ENCODE measurements at places on chromosomes 5 and 9.

DNA sequence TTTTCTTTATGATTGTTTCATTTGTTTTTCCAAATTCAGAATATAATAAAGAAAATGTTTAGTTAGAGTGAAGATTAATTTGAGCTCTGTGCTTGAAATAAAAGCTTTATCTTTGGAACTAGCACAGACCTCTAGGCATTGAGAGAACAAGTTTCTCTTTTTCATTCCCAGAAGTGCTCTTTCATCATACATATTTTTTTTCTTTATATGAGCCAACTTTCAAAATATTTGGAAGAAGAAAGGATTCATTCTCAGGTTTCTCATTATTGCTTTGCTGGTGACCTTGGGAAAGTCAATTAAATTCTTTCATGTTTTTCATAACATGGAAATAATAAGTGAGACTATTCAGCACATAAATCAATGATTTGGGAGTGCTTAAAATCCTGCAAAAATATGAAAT lies 16.8 kb downstream of the CTXN3 start:
- DNase-seq, result no peak

DNA sequence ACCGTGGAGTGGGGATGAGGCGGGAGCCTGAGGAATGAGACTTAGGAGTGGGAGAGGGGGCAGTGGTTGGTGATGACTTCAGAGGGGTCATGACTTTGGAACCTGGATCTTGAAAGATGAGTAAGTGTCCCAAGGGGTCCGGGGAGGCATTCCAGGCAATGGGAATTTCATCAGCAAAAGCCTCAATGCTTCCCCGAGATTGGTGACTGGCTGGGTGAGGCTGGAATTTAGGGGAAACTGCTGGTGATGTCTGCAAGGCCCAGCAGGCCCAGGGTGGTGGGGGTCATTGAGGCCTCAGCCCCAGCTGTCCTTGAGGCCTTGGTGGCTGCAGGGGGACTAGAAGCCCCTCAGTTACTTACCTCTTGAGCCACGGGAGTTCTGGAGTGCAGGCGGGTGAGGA lies 7.5 kb downstream of the NDST1 start:
- DNase-seq, result no peak

DNA sequence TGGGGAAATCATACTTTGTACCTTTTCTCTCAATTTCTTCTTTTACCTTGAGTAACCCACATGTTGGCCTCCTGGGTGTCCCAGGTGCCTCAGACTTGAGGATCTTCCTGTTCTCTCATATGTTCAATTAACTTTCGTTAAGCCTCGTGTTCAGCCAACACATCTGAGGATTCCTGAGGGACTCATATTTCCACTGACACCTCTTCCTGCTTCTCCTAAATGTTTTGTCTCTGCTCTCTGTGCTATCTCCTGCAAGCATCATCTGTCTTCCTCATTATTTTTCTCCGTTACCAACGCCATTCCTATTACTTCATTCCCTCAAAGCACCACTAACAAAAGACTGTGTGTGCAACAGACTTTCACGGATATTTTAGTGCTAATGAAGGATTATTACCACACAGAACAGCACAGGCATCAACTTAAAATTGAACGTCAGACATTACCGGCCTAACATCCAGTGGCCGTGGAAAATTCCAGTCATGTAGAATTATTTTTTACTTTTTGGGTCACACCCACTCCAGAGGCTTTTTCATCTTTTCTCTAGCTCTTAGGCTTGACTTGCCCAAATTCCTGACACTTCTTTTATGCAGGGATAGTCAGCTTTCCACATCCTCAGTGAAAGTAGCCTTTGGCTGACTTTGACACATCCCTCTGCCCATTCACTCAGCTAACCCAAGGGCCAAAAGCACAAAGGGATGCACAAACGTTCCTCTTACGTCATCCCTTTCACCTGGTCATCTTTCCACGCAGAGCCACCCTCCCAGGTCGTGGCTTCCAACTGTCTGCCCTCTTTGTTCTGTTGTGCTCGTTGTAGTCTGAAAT lies 46.0 kb upstream of the OSMR start:
- DNase-seq, result no peak

GRCh38 chr5:74589204-74590056 lies 51.1 kb downstream of the ENC1 start:
- no peak for DNase-seq

DNA sequence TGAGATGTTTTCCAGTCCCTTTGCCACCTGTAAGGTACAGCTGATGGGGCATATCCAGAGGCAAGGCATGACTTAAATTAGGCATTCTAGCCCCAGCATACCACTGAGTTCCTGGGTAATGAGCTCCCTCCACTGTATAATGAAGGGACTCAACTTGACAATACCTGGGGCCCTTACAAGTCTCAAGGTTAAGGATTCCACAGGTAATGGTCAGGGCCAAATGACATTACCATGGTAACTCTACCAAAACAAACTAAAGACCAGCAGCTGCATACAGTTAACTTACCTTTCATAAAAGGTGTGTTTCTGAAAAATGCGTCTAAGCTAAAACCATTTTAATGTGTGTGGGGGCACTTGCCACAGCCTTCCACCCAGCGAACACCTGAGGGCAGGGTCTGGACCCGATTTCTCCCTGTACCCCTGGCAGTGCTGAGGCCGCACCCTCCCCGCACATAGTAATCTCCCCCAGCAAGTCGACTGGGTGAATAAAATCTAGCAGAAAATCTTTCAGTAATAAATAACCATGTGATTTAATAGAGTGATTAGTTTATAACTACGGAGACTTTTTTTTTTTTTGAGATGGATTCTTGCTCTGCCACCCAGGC lies 24.2 kb downstream of the CCDC69 start:
- no peak for DNase-seq

DNA sequence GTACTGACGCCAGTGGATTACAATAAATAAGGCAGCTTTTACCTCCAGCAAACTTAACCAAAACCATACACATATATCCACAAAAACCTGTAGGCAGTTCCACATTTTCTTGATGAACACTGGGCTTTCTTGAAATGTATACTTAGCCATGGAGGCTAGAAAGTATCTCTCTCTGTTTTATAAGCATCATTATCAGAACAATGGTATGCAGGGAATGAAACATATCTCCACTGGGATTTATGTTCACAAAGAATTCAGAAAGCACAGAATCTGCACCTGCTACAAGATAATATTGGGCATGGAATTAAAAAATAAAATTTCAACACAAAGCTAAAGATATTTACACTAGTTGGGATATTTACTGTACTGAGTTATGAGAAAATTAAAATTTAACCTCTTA lies 126.1 kb upstream of the RASA1 start:
- no peak for DNase-seq

DNA sequence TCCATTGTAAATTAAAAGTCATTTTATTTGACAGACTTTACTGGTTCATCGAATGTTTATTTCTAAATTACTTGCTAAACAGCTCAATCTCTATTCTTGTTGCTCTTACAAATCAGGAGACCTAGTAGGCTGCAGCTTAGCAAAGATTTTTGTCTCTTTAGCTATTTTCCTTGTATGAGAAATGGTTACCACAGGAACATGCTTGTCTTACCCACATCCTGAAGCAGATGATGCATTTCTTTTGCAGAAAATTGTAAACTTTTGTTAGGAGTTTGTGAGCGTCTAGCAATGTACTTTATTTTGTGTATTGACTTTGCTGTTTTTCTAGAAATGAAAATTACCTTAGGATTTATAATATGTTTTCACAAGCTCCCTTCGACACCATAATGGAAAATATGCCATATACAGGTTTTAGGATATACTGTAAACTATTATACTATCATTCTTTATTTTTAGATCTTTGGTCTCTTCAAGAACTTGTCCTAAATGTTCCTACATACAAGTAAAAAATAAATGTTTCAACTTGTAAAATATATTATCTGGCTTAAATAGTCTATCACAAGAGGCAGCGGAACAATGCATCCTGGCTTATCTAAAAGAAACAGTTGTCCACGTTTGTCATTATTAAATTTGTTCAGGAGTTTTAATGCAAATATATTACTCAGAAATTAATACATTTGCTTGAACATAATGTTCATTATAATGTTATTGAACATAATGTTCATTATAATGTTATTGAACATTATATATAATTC lies 54.1 kb downstream of the SPEF2 start:
- DNase-seq, result no peak

DNA sequence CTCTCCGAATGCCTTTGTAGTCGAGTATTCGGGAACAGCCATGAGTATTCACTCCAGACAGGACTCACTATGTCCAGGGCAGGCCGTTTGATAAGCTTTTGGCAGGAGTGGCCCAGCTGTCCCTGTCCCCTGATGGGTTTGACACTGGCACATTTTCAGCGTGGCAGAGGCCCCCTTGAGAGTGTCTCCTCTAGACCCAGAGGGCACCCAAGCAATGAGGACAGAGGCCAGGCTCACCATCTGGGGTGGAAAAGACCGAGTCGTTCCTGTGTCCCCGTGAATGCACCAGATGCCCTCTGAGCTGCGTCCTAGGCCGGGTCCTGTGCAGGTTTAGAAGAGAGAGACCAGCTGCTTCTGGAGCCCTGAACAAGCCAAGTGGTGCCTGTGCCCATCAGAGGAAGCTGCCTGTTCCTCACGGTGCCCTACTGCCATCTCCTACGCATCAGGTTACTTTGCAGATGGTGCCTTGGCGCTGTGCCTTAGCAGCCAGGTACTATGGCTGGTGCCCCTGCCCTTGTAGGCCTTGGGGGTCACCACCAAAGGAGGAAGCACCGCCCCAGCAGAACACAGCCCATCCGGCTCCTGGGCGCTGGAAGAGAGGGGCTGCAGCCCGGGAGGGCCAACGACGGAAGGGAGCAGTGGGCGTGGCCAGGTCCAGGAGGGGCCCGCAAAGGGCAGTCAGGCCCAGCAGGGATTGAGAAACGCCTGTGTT lies 42.4 kb downstream of the LRSAM1 start:
- DNase-seq, result no peak

- no peak for DNase-seq
These were observed 159.0 kb downstream of the KCTD16 start for GRCh38 chr5:144329681-144330080.

GRCh38 chr5:136021016-136021405 lies 7.8 kb upstream of the TGFBI start:
- no peak for DNase-seq

DNA sequence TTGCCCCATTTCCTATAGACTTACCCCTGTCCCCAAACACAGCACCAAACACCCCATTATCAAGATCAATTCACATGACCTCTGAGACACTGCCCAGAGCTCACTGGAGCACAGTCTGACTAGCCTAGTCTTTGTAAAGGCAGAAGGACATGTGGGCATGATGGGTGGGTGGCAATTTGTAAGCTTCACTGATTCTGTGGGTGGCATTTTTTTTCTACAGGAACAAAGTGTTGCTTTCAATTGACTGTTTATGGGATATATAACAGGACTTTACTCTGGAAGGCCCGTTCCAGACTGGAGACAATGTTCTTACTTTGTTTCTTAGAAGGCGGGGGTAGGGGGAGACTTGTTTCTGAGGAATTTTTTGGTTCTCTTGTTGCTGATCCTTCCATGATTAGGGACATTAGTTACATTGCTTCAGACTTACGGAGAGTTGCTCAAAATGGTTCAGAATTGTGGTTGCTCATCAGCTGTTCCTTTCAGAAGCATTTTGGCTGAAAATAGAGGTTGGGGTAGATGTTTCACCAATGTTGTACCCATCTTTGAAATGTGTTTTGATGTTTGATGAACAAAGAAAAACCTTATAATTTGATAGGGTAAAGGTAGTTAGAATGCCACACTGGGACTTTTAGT lies 20.2 kb downstream of the NNT start:
- DNase-seq, result no peak

DNA sequence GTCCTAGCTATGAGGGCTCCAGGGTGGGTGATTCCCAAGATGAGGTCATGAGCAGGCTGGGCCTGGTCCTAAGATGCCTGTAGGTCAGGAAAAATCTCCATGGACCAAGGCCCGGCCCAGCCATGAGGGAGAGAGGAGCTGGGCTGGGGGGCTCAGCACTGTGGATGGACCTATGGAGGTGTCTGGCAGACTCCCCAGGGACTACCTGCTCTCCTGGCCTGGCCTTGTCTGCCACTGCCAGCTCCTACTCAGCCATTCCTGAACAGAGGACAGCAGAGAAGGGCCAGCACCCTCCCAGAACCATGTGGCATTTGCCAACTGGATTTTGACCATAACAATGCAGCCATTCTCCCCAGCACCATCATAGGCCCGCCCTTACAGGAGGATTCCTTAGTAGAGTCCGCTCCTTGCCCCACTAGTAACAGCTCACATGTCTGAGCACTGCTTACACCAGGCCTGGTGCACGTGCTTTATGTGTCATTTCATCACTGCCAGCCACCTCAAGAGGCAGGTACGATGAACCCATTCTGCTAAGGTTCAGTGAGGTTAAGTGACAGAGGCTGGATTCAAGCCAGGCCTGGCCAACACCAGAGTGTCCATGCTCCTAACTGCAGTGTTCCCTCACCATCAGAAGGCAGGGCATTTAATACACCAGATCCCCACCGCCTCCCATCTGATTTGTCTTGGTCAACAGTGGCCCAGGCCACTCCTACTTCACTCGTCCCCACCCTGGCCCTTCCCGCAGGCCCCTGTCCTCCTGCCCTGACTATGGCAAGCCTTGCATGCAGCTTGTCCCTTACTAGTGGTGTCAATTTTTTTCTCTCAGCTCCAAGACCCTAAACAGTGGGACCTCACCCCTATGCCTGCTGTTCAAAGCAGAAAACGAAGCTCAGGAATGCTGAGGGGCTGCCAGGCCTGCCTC lies 669 bp downstream of the IL13 start:
- DNase-seq, result no peak

DNA sequence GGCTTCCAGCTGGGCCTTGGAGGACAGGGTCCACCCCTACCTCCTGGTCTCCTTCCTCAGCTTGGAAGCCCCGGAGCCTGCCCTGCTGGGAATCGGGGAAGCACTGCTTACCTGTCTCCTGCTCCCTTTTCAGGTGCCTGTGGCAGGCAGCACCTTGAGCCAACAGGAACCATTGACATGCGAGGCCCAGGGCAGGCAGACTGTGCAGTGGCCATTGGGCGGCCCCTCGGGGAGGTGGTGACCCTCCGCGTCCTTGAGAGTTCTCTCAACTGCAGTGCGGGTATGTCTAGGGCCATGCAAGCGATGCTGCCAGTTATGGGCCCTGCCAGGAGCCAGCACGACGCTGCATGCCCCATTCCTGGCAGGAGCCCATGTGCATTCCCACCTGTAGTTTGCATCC lies 3.8 kb upstream of the CACFD1 start:
- no peak for DNase-seq

GRCh38 chr9:83572524-83572923 lies 34.3 kb upstream of the FRMD3 start:
- no peak for DNase-seq

- DNase-seq, result no peak
These were observed 94.2 kb upstream of the MVB12B start for GRCh38 chr9:126232461-126232860.

- no peak for DNase-seq
These were observed 2185.8 kb upstream of the ACO1 start for GRCh38 chr9:30198463-30199309.
